ENCODE measurements at places on chromosomes 3 and 15.

- no peak for DNase-seq
Measured at GRCh38 chr15:46304321-46304720, 669.5 kb downstream of the SQOR start.

- DNase-seq, result no peak
Measured at GRCh38 chr15:95709959-95710695, 620.4 kb upstream of the NR2F2 start.

DNA sequence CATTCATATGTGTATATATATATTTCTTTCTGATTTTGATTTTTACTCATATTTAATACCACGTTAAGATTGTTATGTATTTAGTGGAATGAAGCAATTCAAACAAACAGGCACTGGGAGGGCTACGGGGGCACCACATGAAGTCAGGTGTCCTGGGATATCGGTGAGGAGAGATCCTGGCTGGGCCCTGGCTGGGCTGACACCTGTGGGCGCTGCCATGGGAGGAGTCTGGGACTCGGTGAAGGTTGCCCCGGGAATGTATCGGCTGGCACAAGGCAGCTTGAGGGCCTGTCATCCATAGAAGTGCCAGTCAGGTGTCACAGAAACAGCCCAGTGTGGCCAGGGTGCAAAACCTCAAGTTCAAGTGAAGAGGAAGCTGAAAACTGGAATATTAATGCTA, 766.9 kb upstream of the ARPP21 start:
- DNase-seq, result no peak

- DNase-seq, result no peak
Measured at GRCh38 chr15:77863491-77864105, 213.9 kb downstream of the TBC1D2B start.

GRCh38 chr3:194957743-194958240, 272.1 kb downstream of the FAM43A start:
- no peak for DNase-seq

- DNase-seq, result no peak
Measured at GRCh38 chr15:99911816-99912215, 178.6 kb upstream of the LYSMD4 start.

GRCh38 chr3:126604691-126605090, 46.0 kb upstream of the C3orf22 start:
- DNase-seq, result no peak

DNA sequence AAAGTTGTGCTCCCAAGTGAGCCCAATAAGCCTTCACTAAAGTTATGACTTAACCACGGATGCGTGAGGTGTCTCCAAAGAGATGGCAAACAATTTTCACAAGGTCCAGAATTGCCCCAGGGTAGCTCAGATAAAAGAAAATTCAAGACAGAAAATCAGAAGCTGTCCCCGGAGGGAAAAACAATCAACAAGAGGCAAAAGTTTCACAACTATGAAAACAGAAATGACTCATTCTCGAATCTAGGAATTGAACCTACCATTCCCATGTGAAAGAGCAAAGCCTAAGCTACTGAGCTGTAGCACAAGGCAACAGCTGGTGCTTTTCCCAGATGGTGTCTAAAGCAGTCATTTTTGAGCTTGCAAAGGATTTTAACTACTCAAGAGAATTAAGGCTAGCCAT, 33.5 kb upstream of the MKRN3 start:
- DNase-seq, result no peak

- DNase-seq, result no peak
Measured at GRCh38 chr15:41849204-41849603, 10.6 kb downstream of the PLA2G4B start.

- DNase-seq, result no peak
Measured at GRCh38 chr3:156788846-156789245, 37.3 kb upstream of the LEKR1 start.

- DNase-seq, result no peak
Measured at GRCh38 chr3:127961963-127962362, 46.9 kb downstream of the KBTBD12 start.

DNA sequence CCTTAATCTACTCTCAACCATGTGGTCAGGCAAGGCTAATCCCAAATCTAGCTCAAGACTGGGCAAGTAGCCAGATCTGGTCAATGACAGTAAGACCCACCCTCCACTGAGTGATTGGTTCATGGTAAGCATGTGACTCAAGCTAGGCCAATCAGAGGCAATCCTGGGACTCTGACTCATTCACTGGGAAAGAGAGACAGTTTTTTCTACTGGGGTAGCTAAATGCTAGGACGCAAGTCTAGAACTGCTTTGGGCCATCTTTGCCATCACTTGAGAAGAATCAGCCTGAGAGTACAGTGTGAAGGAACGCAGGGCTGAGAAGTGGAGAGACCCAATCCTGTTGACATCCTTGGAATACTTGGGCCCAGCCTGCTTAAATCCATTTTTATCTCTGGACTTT, 9.4 kb upstream of the RAD18 start:
- no peak for DNase-seq

GRCh38 chr3:4138786-4139431, 164.3 kb upstream of the SETMAR start:
- no peak for DNase-seq

- no peak for DNase-seq
Measured at GRCh38 chr3:184784731-184785500, 27.1 kb upstream of the VPS8 start.

GRCh38 chr3:152497457-152497856, 228.7 kb downstream of the MBNL1 start:
- DNase-seq, result no peak

GRCh38 chr3:126781406-126781805, 77.4 kb downstream of the CHCHD6 start:
- no peak for DNase-seq

- DNase-seq, result no peak
Measured at GRCh38 chr3:27571345-27571744, 87.2 kb upstream of the SLC4A7 start.

GRCh38 chr3:117799387-117799735, 1089.8 kb downstream of the TUSC7 start:
- DNase-seq, result no peak

DNA sequence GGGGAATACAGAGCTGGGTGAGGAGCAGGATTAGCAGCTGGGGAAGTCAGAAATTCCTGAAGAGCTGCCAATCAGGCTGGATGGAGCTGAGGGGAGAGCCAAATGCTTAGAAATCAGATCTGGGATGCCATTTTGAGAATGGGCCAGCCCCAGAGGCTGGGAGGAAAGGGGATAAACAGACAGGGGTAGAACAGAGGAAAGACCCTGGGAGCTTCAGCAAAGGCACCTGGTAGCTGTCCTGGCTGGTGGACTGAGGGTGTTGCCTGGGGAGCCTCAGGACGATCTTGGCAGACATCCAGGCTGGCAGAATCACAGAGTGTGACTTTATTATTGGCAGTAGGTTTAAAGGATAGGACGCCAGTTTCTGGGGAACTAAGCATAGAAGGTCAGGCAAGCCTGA, 97.8 kb downstream of the SQOR start:
- no peak for DNase-seq

- no peak for DNase-seq
Measured at GRCh38 chr3:146395164-146395563, 74.2 kb downstream of the PLSCR2 start.

DNA sequence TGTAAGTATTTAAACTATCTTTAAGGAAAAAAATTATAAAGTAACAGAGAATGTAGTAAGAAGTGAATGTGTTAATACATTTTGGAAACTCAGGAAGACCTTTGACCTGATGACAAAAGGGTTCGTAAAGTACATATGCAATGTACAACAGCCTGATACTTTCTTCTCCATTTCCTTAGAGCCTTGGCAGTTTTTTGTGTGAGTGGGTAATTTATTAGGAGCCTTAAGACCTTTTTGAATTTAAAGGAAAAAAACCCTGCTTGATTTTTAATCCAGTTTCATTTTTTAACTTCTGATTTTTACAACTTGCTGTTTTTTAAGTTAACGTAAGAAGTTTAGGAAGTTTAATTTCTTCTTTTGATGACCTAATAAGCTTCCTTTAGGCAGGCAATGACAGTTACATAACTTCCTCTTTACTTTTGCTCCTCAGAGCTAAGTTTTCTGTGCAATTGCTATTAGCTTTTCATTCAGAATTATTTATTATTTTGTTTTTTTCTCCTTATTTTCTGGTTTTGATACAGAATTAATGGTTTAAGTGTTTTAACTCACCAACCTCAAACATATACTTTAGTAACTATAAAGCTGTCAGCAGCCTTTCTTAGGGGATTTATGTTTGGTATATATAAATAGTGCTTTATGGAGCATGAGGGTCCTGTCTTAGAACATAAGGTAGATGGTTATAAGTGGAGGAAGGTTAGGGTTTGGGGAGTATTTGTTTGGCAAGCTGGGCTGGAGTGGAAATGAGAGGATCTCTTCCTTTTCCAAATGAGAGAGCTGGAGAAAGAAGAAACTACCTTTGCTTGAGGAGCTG, 35.2 kb downstream of the ARMC8 start:
- no peak for DNase-seq

DNA sequence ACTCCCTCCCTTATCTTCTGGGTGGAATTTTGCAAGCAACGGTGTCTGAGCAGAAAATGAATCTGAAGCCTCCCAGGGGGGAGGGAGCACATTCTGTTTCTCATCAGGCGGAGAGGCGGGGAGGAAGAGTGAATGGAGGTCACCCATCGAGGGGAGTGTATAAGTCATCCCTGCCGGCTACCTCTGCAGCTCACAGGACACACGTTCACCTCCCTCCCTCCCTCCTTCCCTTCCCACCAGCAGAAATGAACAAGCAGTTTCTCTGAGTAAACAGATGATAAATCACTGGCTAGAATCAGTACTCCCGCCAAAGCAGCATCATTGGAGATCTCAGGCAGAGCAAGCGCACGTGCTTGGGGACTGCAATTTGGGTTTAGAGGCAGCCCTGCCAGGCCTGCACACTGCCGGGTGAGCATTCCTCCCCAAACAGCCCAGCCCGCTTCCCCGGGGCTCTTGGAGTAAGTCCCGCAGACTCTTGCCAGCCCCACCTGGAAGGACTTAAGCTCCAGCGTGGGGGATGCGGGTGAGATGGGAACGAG, 38.3 kb downstream of the CPN2 start:
- no peak for DNase-seq

- DNase-seq, result no peak
Measured at GRCh38 chr3:58711871-58712270, 45.3 kb upstream of the FAM3D start.

GRCh38 chr3:127456471-127457093, 134.0 kb downstream of the TPRA1 start:
- DNase-seq, result peak; percentile 47

DNA sequence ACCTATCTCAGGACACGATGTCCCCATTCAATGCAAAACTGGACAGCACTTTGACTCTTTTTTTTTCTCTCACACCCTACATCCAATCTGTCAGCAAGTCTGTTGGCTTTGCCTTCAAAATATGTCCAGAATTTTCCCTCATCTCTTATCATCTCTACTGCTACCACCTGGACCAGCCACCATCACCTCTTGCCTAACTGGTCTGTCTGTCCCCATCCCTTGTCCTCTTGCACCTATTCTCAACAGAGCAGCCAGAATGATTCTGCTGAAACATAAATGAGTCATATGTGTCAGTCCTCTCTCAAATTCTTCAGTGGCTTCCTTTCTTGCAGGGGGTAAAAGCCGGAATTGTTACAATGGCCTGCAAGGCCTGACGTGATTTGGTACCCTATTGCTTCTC, 105.8 kb downstream of the CYP19A1 start:
- DNase-seq, result no peak

DNA sequence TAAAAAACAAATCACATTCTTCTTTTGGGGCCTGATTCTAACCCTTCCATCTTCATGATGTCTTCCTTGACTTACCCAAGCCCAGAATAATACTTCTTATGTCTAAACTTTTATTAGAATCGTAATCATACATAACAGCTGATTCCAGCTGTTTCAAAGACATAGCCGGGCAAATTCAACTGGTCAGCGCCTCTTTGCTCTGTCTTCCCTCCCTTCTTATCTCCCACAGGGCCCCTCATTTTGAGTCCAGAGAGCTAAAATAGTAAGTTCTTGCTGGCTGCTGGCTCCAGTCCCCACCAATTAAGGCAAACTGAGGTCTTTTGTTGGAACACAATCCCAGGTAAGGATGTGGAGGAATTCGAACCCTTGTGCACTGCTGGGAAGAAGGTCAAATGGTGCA, 108.6 kb downstream of the ADCY5 start:
- DNase-seq, result no peak

GRCh38 chr3:15427981-15428380, 583 bp downstream of the EAF1 start:
- DNase-seq, result no peak

GRCh38 chr3:160224256-160224655, 966 bp upstream of the C3orf80 start:
- DNase-seq, result no peak

DNA sequence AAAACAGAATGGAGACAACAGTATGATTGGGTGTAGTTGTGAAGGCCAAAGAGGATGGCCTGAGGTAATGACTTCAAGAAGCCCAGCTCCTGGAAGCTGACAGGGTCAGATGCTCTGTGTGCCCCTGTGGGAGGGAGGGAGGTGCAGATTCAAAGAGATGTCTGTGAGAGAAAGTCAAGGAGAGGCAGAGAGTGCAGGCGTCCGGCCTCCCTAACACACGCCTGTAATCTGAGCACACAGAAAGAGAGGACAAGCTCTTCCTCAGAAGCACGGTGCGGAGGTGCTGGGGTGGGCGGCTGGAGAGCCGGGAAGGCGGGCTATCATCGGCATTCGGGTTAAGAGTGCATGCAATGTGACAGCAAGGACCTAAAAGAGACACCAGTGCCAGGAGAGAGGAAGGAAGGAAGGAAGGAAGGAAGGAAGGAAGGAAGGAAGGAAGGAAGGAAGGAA, 238.2 kb upstream of the HES1 start:
- no peak for DNase-seq

GRCh38 chr3:112362221-112362620, 29.3 kb downstream of the CD200 start:
- no peak for DNase-seq

DNA sequence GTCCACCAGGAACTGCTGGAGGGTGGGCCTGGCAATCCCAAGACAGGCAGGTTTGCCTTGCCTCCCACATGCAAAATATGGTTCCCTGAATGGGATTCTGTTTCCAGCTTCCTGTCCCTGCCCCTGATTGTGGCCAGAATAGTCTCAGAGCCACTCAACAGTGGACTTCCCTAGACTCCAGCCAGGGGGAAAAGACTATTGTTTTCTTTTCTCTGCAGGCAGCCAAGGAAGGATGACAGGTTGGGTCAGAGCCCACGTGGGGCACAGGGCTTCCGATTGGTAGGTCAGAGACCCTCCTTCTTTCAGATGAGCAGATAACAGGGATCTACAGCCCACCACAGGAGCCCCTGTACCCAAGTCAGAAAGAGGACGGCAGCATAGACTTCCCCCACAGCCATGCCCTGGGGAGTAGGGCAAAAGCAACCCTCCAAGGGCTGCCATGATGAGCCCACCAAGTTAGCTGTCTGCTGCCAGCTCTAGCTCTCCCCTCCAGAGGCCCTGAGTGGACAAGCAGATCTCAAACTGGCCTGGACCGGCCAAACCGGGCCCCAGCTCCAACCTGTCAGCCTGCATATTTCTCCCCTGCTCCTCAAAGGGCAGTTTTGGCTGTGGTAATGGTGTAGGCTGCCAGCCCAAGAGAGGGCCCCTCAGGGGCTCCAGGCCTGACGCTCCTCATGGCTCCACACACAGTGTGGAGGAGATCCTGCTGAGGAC, 6.4 kb downstream of the TLR9 start:
- DNase-seq, result no peak
